ENCODE measurements at places on chromosomes 5 and 9.

GRCh38 chr5:169204788-169205400 is 96.0 kb downstream of the SLIT3 start:
- no peak for DNase-seq

GRCh38 chr5:142769251-142769792 is 855 bp upstream of the ARHGAP26 start:
- no peak for DNase-seq

DNA sequence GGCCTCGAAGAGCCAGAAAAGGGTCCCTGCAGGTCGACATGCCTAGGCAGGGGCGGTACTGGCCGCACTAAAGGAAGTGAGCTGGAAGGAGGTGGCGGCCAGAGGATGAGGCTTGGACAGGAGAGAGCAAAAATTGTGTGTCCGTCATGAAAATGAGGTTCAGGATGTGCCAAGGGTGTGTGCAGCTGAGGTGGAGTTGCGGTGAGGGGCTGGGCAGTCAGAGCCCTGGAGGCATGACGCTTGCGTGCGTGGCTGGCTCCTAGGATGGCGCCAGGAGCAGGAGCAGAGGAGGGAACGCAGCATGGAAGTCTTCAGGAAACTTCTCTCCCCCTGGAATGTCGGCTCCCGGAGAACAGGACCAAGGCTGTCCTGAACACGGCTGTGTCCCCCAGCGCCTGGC is 5.5 kb upstream of the PDLIM7 start:
- no peak for DNase-seq

GRCh38 chr5:82349652-82350051 is 71.5 kb upstream of the RPS23 start:
- peak; percentile 57 for DNase-seq

DNA sequence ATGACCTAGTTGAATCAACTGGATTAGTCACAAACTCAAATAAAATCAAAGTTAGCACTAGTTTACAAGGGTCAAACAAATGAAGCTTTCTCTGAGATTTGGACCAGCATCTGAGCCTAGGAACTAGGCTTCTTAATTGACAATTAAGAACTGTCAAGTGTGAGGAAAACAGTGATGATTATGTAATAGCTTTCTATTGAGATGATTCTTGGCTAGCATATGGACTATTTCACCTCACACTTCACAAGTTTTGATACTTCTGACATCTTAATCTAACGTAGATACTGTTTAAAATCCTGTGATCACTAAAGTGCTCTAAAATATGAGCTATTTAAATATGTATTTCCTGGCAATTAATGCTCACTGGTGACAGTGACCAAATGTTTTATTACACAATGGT is 542.9 kb downstream of the EFNA5 start:
- no peak for DNase-seq

DNA sequence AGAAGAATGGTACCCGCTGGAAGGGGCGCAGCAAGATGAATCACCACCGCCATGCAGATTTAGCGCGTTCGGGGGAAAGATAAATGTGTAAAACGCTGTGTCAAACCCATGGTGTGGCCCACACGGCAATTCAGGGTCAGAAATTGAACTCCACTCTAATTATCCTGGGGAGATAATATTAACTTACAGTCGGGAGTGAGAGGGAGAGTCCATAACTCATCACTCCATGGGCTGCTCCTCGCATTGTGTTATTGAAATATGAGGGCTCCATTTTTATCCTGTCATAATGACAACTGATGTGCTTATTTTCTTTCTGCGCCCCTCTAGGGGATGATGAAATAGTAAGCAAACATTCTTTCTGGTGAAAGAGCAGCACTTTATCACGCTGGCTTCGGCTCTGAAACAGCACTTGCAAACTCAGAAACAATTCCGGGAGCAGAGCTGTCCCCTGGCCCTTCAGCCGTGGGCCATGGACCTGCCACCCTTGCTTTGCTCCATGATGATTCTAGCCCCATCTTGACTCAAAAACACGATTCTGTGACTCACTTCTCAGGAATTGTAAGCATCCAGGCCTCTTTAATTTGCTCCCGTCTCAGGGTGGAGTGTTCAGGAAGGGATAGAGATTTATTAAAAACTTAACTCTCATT is 431.6 kb downstream of the IRX1 start:
- DNase-seq: no peak

- DNase-seq: no peak
These were observed 12.4 kb downstream of the NUDT2 start for GRCh38 chr9:34341659-34342295.

GRCh38 chr5:15385553-15385952 is 114.4 kb upstream of the FBXL7 start:
- DNase-seq: no peak

GRCh38 chr9:135525241-135526088 is 4.2 kb downstream of the LCN1 start:
- DNase-seq: no peak

GRCh38 chr9:137174722-137175293 is 3.0 kb upstream of the TMEM210 start:
- DNase-seq: no peak

DNA sequence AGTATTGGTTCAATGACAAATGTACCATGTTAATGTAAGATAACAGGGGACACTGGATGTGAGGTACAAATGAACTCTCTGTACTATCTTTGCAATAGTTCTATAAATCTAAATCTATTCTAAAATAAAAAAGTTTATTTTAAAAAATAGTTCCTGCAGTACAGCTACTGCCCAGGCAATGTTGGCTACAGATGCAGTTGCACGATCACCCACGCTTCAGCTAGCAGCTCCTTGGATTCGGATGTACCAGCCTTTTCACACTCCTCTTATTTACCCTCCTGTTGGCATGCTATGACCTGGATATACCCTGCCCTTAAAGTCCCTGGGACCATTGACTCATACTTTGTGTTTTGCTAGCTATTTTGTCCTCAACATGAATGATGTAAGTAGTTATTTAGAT is 185.4 kb upstream of the SMARCA2 start:
- DNase-seq: no peak

GRCh38 chr5:32506201-32506661 is 61.7 kb upstream of the ZFR start:
- DNase-seq: peak; percentile 59

DNA sequence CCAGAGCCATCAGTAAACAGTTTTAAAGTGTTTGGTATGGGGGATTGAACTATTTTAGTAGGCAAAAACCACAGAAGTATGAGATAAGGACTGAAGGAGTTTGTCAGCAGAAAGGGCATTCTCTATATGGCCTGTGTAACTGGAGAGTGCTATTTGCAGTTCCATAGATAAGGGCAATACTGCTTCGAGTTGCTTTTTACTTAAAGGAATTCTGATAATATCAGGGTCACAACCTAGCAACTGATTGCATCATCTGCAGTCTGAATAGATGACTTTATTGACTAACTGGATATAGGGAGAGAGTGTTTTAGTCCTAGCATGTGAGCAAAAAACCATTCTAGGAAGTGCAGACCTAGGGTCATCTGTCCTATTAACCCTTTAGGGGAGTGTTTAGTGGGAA is 645.2 kb upstream of the PTPRD start:
- no peak for DNase-seq

DNA sequence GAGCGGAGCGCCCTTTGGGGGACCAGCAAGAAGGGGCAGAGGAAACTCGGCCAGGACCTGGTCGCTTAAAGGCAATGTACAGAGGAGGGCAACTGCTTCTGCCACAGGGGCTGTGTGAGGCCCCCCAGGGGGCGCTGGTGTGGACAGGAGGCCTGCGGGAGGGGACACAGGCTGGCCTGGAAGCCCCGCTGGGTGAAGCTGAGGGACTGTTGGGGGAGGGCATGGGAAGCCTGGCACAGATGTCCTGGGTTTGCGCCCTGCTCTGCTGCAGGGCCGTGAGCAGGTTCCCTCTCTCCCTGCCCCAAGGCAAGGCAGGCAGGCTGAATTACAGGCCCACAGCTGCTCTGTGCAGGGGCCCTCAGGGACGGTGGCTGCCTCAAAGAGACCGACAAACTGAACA is 5.4 kb downstream of the MED22 start:
- DNase-seq: no peak

DNA sequence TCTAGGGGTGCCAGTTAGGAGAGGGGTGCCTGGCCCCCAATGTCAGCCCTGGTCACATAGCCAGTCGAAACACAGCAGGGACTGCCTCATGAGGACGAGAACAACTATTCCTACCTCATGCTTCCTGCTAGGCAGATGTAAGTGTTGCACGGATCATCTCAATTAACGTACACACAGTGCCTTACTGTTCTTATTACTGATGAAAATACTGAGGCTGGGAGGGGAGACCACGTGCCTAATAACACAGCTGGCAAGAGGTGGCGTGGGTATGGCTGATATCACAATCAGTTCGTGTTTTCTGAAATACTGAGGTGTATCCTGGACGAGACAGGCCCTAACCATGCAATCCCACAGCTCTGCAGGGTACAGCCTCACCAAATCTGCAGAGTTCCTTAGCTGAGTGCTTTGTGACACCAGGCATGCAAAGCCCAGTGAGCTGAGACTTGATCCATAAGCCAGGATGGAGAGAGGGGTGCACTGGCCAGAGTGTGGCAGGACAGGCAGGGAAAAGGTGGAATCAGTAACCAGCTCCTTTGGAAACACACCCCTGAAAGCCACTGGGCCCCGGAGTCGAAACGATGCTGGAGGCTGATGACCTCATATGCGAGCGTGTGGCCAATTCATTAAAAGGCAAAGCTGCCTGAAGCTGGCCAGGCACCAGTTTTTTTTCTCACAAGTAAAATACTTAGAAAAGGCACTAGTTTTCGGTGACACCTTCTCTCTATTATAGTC is 63.9 kb downstream of the PRRT1B start:
- peak; percentile 84 for DNase-seq

GRCh38 chr9:131032384-131032783 is 23.4 kb downstream of the LAMC3 start:
- no peak for DNase-seq

GRCh38 chr5:138763037-138763778 is 10.0 kb downstream of the CTNNA1 start:
- no peak for DNase-seq

GRCh38 chr5:90386099-90386710 is 23.4 kb downstream of the CETN3 start:
- peak; percentile 71 for DNase-seq

DNA sequence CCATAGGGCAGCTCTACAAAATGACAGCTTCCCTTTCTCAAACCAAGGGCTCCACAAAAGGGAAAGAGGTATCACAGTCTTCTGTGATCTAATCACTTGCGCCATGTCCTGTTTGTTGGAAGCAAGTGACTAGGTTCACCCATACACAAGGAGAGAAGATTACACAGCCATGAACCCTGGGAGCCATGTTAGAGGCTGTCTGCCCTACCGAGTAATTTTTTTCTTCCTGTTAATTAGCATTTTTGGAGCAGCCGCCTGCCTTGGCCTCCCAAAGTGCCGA is 33.2 kb upstream of the GOLPH3 start:
- no peak for DNase-seq

- no peak for DNase-seq
These were observed 31.5 kb upstream of the DENND4C start for GRCh38 chr9:19199012-19199411.

- no peak for DNase-seq
These were observed 439.5 kb downstream of the GADD45G start for GRCh38 chr9:90044263-90044662.

DNA sequence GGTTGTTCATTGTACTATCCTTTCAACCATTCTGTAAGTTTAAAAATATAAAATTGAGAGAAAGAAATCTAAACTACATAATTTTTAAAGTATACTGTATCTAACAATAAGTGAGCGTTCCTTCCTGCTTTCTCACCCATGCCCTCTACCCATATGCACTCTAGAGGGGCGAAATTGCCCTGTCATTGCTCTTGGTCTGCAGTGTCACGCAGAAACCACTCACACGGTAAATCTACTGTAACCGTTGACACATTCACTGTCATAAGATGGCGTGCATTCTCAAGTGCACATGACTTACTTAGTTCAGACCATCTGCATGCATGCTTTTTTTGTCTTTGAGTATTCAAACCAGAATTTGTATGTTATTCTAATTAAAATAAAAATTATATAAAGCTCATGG is 55.7 kb upstream of the NIPBL start:
- DNase-seq: no peak

- no peak for DNase-seq
These were observed 158.1 kb downstream of the CETN3 start for GRCh38 chr5:90251447-90251846.

DNA sequence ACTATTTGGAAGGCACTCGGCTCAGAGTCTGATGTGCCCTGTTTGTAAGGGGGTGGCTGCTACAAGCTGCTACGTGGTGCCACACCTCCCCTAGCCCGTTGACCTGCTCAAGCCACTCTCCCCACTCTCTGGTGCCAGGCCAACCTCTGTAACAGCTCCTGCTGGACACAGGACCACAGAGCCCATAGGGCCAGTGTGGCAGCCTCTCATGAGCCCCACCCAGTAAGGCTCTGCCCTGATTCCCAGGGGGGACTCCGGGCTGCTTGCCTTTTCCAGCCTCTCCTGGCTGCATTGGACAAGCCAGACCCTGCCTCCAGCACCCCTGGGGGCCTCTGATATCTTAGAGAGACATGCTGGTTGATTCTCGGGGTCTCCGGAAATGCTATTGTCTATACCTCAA is 53.3 kb upstream of the ANGPTL2 start:
- DNase-seq: no peak

- DNase-seq: peak; percentile 14
These were observed 188.7 kb downstream of the CHSY3 start for GRCh38 chr5:130092991-130093390.

DNA sequence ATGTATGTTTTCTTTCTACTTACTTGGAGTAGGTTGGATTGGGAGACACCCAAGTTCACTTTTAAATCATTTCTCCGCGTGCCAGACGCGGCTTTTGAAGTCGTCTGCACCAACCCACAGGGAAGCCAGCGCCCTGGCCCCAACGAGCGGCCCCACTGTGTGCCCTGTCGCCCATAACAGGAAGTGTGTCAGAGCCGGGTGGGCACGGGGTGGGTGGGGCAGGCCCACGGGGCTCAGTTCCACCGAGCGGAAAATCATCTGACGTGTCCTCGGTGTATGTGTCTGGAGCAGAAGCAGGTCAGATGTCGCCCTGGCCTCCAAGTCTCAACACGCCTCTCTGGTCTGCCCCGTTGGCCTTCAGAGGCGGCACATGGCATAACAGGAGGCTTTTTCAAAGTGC is 22.7 kb upstream of the SMIM23 start:
- no peak for DNase-seq

GRCh38 chr9:73168298-73168934 is 16.8 kb downstream of the ANXA1 start:
- peak; percentile 2 for DNase-seq

- no peak for DNase-seq
These were observed 5.1 kb downstream of the CCDC180 start for GRCh38 chr9:97312556-97312955.

- DNase-seq: no peak
These were observed 37.1 kb downstream of the TENT4A start for GRCh38 chr5:6750142-6750840.

DNA sequence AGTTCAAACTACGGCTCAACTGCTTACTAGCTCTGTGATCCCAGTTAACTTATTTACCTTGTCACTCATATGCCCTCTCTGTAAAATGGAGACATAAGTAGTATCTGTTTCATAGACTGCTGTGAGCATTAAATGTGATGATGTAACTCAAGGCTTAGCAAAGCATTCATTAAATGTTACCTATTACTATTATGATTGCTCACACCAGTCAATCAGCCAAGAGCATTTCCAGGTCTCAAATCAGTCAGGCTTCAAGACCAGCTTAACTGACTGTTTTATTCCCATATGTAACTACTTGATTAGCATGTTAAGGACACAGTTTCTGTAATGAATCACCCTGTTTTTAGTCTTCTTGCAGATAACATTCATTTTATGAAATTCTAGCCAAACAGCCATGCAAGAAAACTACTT is 413.3 kb downstream of the MLLT3 start:
- DNase-seq: no peak

GRCh38 chr5:97874491-97874890 is 691.4 kb upstream of the RIOK2 start:
- no peak for DNase-seq

- no peak for DNase-seq
These were observed 13.7 kb upstream of the ROR2 start for GRCh38 chr9:91963711-91964240.
